ENCODE measurements at places on chromosomes 3 and 15.

DNA sequence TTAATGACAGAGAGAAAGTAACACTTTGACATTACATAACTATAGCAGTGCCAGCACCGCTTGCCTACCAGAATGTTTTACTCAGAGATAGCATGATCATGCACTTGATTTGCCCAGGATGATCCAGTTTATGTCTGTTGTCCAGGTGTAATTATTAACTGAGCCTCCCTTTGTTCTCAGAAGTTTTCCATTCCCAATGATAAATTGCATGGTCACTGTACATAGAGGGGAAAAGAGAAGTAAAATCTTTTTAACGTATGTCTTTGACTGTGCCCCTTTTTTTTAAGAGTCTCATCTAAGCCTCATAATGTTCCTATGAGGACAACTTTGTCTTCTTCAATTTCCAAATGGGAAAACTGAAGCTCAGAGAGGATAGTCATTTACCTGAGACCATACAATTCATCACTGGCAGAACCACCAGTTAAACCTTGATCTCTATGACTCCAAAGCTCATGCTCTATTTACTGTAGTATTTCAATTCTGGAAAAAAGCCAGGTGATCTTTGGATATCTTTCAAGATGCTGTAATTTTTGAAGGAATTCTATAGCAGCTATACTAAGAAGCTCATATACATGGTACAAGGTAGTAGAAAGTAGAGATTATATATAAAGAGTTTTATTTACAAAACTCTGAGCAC, 25.1 kb downstream of the C3orf85 start:
- DNase-seq, result no peak

- DNase-seq, result no peak
Measured at GRCh38 chr3:1883534-1883933, 215.1 kb upstream of the CNTN4 start.

DNA sequence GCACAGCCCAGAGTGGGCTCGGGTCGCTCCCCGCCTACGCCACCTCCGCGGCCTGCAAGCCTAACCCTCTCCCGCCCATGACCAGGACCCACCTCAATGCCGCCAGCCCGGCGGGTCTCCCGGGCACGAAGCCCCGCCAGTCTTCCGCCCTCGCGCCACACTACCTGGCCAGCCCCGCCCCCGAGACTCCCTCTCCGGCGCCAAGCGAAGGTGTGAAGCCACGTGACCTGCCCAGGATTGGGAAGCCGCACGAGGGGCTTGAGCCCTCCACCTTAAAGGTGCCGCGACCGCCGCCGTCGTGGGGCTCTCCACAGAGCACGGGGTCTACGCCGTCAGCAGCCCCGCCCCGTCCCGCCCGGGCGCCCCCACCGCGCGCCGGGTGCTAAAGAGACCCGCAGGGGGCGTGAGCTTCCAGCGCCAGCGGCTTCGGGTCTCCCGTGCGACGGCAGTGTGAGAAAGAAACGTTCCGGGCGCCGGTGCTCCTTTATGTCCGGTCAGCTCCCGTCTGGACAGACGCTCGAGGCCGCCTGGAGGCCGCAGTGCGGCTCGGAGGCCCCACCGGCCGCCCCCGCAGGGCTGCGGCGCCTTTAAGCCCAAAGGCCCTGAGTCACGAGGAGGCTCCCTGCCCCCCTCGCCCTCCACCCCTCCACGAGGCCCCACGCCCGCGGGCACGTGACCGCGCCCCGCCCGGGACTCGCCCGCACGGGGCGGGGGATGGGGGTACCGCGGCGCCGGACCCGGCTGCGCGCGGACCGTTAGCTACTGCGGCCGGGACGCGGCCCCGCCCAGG, at the start of gene CPEB1:
CPEB1 (minus strand) TSS at position 319 of the 790 bp plus-strand sequence. CDS start 18,904 bp downstream, outside the sequence.
- DNase-seq, result no peak

DNA sequence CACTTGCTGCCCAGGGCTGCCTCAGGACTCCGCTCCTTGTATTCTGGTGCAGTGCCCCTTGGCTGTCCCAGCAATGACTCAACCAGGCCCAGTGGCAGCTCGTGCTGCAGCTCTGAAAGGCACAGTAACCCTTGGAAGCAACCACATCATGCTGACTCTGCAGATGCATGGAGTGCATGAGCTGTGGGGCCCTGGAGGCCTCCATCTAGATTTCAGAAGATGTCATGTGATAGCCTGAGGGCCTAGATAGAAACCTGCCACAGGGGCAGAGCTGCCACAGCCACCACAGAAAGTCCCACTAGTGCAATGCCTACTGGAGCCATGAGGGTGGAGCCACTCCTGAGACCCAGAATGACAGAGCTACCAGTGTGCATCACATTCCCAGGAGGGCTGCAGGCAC, 117.1 kb upstream of the SMAD3 start:
- DNase-seq, result no peak

- no peak for DNase-seq
Measured at GRCh38 chr3:124792341-124793040, 62.2 kb downstream of the UMPS start.

DNA sequence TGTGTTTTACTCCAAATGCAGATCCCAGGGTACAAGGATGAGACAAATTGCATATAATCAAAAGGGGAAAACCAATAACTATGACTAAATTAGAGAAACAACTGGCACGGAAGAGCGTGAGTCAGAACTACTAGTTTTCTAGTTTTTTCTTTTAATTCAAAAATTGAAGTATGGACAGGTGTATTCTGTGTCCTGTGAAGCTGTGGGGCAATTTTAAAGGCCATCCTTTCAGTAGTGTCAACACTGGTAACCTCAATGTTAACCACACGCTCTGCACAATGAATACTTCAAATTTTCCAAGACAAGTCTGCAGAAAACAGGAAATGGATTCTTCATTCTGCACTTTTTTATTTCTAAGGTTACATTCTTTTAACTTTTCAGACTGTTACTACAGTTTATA, 32.5 kb upstream of the GOLGA8A start:
- no peak for DNase-seq

DNA sequence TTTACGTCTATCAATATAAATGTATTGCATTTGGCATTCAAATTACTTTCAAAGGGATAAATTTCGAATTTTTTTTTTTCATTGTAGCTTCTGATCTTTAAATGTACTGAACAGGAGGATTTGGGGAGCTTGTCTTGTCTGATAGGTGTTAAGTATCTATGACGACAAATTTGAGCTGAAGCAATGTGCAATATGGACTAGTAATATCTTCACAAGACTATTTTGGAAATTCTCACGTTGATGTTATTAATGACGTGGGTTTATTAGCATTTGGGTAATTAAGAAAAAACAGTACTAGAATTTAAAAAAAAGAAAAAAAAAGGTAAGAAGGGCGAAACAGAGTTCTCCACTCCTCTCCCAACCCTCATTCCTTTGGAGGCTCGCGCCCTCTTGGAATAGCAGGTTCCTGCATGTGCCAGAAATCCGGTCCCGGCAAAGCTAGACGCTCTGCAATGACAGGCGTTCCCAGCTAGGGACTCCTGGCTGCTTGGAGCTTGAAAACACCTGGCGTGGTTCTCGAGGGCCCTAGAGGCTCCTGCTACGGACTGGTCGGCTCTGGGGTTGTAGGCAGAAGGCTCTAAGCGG, 648 bp upstream of the P2RY1 start:
- no peak for DNase-seq

GRCh38 chr3:177567833-177568232, 370.6 kb upstream of the TBL1XR1 start:
- no peak for DNase-seq

DNA sequence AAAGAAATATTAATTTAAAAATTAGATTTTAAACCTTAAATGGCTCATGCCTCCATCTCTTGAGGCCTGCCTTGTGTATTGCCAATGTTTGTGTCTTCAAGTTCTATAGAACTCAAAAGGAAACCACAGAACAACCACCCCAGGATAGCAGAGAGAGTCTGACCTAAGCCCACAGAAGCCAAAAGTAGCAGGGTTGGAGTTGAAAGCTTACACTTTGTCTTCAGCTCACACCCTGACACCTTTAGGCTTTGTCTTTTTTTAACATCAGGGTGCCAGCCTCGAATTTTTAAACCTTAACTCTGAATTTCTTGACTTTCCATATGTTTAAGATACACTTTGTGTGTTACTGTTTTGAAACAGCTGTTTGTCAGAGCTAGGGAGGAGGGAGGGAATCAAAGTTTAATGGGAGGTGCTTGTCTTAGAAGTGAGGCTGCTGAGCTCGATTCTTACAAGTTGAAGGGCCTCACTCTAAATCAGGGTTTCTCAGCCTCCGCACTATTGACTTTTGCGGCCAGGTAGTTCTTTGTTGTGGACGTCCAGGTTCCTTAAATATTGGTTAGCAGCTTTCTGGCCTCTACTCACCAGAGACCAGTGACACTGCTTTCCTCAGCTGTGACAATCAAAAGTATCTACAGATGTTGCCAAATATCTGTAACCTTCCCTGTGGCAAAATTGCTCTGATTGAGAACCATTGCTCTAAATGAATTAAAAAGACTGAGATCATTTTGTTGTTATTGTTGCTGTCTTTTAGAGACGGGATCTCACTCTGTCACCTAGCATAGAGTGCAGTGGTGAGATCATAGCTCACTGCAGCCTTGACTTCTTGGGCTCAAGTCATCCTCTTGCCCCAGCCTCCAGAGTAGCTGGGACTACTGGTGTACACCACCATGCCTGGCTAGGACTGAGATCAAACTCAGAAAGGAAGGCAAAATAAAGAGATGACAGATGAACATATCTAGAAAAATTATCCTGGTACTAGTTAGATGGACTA, 139.2 kb upstream of the EOMES start:
- DNase-seq, result no peak

GRCh38 chr3:170386468-170386867, 29.0 kb downstream of the SKIL start:
- no peak for DNase-seq

GRCh38 chr3:78644847-78645246, 1123.0 kb downstream of the ROBO1 start:
- DNase-seq, result no peak

GRCh38 chr3:124826703-124827102, 60.5 kb downstream of the ITGB5 start:
- DNase-seq, result no peak

- DNase-seq, result no peak
Measured at GRCh38 chr15:96347181-96348111, 16.9 kb downstream of the NR2F2 start.

DNA sequence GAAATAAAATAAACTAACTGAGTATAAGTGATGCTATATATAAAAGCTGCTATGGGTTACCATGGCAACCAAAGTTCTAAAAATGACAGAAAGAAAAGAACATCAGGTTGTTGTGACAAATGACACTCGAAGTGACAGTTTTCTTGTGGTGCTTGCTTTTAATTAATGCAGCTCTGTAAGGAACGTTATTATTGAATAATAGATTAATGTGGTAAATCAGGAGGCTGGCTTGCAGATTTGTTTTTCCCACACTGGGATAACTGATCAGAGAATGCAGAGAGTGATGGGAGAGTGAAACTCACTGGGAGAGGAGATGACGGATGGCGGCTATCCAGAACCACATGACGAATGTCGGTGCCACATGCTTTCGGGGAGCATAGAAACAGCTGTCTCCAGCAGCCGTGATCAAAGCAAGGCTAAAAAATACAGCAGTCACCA, 207.0 kb upstream of the ATP10A start:
- DNase-seq, result no peak

DNA sequence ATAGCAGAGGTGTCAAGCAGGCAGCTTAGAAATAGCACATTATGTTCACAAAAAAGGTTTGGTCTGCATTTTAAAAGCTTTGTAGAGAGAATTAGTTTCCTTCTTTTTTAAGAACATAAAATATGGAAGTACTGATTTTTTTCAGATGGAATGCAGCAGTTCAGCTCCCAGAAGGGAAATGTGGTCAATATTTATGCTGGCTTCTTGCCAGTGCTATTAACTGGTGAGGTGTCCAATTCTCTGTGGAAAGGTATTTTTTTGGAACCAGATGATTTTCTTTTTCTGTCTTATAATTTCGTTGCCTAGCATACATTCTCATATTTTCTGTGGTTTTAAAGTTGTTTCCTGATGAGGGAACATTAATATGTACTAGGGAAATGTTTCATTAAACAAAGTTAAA, 211.4 kb upstream of the ZNF385D start:
- DNase-seq, result no peak

GRCh38 chr3:19183584-19183983, 35.3 kb downstream of the KCNH8 start:
- DNase-seq, result no peak

DNA sequence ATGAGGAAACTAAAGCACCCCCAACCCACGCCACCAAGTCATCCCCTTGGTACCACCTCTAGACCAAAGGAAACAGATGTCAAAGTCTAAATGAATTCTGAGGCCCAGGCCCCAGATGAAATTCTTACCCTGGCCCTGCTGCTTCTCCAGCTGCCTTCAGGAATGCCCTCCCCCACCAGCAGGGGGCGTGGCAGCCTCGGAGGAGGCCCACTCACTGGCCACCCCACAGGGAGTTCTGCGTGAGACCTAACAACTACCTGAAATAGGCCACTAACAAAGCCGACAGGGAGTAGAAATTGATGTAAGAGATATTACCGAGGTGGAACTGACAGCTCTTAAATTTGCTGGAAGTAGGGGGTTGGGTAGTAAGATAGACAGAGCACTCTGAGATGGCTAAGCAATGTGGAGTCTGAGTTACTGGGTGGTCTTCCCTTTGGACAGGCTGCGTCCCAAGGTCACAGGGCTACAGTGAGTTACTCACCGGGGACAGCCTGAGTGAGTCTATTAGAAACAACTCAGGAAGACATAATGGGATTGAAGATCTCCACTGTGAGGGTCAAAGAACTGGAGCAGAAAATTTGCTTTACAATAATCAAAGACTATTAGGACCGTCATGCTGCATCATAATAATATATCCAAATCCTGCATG, 240.7 kb downstream of the SHOX2 start:
- peak; percentile 9 for DNase-seq

DNA sequence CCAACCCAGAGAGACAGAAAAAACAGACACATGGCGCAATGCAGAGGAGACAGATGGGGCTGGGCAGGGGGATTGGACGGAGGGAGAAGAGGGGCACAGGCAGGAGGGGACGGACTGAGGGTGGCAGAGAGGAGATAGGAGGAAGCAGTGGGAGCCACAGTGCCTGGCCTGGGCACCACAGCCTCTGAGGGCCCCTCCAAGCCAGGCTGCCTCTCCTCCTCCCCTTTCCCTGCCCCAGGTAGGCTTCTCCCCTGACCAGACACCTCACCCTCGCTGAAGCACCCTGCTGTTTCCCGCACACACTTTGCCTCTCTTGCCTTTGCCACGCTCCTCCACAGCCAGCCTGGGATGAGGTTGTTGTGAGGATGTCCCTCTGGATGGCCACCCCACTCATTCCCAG, 84.0 kb upstream of the PRR20G start:
- no peak for DNase-seq

GRCh38 chr15:93044301-93045190, 44.5 kb downstream of the RGMA start:
- no peak for DNase-seq

All from SHP77 treated with DMSO at 0.1 percent for 48 hours (cell line).